Retina (tissue), 1 donor: ENCODE measurements at places on chromosomes 2 and 18.
A peak's percentile ranks its signal among the peaks of the same experiment; 100 is the strongest.

DNA sequence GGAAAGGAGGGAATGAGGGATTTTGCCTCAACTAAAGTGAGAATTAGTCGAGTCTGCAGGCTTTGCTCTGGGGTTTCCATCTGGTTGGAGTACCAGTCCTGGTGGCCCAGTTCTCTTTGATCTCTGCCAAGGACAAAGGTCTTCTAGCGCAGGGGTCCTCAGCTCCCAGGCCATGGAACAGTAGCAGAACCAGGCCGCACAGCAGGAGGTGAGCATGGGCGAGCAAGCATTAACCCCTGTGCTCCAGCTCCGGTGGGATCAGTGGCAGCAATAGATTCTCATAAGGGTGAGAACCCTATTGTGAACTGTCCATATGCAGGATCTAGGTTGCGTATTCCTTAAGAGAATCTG, 23.9 kb downstream of the MTHFD2 start:
- DNase-seq, result no peak

DNA sequence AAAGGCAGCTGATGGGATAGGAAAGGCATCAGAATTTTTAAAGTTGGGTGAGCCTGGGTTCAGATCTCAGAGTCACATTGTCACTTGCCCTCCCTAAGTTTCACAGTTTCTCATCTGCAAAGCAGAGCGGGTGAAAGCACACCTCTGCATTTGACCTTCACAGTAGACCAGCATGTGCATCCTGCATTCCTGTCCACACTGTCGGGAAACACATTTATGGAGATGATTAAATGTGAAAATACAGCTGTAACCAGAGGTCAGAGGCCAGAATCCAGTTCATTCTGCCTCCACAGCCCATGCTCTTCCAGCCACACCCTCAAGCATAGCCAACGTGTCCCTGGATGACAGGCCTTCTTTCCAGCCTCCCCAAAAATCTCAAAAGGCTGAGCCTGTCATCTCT, 392.0 kb upstream of the MYT1L start:
- DNase-seq, result no peak

GRCh38 chr2:106745468-106745867, 140.5 kb downstream of the ST6GAL2 start:
- no peak for DNase-seq

DNA sequence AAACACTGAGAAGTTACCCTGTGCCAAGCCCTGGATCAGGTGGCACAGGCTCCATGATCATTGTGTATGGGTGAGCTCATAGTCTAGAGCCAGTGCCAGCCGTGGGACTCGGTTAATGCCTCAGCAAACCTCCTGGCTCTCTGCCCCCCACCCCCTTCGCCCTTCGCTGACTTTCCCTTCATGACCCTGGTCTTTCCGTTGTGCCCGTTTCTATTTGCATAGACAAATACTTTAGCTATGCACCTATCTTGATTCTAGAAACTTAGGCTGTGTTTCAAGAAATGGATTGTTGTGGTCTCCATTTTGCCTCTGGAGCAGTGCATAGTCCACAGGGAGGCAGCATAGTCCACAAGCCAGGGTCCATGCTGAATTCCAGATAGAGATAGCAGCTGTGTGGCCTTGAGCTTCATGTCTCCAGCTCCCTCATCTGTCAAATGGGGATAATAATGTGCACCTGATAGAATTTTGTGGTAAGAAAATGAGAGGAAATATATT, 44.8 kb upstream of the KDM3A start:
- no peak for DNase-seq

DNA sequence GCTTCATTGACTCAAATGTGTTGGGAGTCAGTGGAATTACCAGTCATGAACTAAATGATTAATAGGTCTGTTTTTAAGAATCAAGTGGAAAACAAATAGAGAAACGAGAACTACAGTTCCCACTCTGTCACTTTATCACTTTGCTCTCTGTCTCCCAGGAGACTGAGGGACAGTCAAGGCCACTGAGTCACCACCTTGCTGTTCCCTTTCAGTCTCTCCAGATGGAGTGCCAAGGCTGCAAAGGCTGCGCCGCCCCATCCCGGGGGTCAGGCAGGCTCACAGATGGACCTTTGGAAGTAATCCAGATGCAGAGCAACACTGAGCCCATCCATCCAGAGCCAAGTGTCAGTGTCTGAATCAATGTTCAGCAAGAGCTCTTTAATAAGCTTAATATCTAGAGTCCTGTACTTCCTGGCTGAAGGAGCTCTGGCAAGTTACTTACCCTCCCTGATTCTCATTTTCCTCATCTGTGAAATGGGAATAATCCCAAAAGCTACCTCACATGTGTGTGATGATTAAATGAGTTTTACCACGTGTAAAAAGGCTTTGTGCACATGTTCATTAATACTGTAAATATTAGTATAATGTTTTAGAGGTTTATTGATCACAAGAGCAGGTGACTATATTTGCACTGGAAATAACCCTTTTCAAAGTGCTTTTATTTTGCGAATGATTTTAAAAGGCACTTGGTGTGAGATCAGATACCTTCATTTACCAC, 43.0 kb upstream of the EFEMP1 start:
- DNase-seq, result no peak

- no peak for DNase-seq
Measured at GRCh38 chr2:233408366-233409285, 54.3 kb downstream of the DGKD start.

GRCh38 chr2:187365315-187365714, 82.7 kb downstream of the CALCRL start:
- DNase-seq, result no peak

DNA sequence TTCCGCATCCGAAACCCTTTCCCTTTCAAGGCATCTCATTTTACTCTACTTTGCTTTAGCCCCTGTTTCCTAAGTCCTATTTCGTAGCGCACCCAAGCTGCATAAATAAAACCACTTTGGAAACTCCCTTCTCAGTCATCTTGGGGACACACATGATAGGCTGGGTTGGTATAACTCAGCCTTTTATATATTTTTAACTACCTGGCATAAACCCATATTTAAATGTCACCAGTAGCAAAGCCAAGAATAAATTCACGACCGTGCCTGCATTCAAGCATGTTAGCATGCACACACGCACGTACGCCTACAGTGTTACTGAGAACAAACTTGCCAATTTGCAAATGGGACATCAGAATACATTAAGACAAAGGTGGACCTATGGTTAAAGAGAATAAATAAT, 564.7 kb upstream of the PIK3C3 start:
- no peak for DNase-seq

GRCh38 chr2:86750240-86750839, 30.2 kb downstream of the RMND5A start:
- DNase-seq, result no peak

GRCh38 chr2:159044804-159045286, 76.4 kb downstream of the TANC1 start:
- DNase-seq, result no peak

- DNase-seq, result peak; percentile 83
Measured at GRCh38 chr18:76274468-76275289, 220.4 kb downstream of the ZNF516 start.

GRCh38 chr18:60804415-60804814, 431.8 kb upstream of the MC4R start:
- no peak for DNase-seq

- DNase-seq, result no peak
Measured at GRCh38 chr2:221400411-221400810, 171.7 kb downstream of the EPHA4 start.

DNA sequence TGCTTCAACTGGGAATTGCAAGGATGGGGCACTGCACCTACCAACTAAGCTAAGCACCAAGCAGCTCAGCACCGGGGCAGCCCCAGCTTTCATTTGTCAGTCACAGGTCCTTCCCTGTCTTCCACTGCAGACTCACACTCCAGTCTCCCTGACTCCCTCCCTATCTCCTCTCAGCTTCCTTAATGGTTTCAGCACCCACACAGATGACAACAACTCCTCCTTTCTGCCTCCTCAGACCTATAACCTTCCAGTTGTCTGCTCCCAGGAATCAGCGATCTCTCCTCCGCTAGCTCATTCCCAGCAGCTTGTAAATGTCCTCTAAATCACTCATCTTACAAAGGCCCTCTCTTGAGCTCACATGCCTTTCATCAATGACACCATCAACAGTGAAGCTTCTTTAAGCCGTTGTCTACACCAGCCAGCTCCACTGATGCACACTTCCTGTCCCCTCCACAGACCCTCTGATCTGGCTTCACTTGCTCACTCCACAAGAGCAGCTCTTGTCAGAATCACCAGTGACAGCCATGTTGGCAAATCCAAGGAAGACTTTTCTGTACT, 32.1 kb downstream of the CLASP1 start:
- DNase-seq, result peak; percentile 15

GRCh38 chr2:211722928-211723327, 815.7 kb downstream of the ERBB4 start:
- no peak for DNase-seq

- DNase-seq, result no peak
Measured at GRCh38 chr2:23556929-23557328, 171.9 kb downstream of the KLHL29 start.

DNA sequence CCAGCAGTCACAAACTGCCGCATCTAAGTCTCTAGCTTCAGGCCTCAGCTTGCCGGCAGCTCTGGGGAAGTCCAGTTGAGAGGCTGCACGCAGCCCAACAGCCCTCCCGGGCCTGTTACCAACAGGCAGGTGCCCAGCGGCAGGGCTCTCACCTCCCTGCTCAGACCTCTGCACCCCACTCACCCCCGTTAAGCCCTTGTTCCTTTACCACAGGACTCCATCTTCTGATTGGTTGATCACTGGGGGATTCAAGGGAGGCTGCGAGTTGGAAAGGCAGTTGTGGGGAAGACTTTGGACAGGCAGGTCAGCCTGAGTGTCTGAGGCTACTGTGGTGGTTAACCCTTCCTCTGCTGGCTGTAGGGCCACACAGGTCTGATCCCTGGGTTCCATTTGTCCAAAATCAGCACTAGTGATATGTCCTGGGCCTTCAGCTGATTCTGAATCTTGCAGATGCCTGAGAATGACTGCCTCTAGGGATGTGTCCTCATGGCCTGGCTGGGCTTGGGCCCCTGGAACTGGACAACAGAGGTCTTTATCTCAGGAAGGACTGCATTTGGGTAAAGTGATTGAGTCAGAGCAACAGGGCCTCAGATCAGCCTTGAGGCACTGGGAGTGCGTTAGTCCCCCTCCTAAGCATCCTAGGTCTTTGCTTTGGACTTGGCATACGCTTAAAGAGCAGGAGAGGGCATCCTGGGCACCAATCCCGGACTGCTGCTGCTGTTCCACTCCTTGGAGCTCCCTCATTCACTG, 88.4 kb downstream of the APOB start:
- no peak for DNase-seq

- DNase-seq, result no peak
Measured at GRCh38 chr18:72720116-72720515, 147.7 kb downstream of the NETO1 start.

- no peak for DNase-seq
Measured at GRCh38 chr18:41099451-41099850, 855.6 kb upstream of the PIK3C3 start.

- DNase-seq, result peak; percentile 34
Measured at GRCh38 chr2:55010149-55010591, 40.1 kb downstream of the RTN4 start.

DNA sequence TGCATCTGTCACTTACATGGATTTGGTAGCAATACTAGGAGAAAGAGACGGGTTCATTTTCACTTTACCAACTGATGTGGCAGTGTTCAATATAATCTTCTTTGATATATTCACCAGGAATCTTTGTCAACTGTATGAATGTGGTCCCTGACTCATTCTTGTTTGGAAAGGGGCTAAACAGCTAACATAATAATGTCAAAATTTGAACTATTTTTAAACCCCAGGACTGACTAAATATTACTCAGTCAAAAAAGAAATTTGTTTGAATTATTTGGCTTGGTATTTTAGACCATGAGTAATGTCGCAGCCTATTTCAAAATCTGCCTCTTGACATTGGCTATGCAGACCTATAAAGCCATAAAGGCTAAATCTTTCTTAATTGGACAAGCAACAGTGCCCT, 413.7 kb upstream of the RGPD4 start:
- no peak for DNase-seq

DNA sequence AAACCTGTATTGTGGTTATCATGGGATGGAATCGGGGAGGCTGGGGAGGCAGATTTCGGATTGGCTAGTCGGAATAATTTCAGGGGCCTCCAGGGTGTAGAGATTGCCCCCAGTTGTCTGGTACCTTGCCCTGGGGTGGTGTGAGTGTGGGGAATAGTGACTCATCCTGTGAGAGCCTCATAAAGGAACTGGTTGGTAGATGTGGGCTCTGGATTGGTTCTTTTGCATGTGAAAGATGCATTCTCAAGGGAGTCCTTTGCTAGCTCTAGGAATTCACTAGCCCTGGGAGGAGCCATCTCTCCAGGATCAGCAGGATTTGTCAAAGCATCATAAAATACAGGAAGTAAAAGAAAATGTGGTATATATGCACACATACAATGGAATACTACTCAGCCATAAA, 331.6 kb downstream of the SETBP1 start:
- DNase-seq, result no peak

- DNase-seq, result no peak
Measured at GRCh38 chr2:235569837-235570236, 76.0 kb downstream of the AGAP1 start.

DNA sequence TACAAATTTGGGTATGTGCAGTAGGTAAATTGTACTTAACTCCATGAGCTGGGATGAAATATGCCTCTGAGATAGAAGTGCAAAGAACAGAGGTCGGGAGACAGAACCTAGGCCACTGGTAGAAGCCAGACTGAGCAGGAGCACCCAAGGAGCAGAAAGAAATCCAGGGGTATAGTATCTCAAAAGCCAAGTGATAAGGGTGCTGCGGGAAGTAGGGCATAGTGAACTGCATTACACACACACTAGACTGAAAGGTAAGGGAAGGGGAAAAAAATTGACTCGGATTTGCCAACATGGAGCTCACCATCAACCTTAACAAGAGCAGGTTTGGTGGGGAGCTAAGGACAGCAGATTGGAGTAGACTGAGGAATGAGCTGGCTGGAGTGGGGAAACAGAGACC, 89.3 kb upstream of the TMEM247 start:
- DNase-seq, result no peak

DNA sequence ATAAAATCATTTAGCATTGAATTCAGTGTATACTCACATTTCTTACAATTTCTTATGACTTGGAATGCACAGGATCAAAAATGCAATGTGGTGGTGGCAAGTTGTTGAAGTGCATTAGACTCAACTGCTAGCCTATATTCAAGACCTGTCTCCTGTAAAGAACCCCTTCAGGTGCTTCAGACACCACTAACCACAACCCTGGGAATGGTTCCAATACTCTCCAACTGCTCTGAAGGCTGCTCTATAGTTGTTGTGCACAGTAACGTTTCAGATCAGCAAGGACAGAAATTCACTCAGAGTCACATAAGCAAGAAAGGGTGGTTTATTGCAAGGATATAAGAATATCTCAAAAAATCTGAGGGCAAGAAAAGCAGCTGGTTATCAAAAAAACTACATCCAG, 6.5 kb downstream of the GKN1 start:
- DNase-seq, result no peak

- no peak for DNase-seq
Measured at GRCh38 chr2:190837420-190837819, 43.2 kb upstream of the GLS start.

- DNase-seq, result no peak
Measured at GRCh38 chr2:149173220-149173619, 134.7 kb downstream of the LYPD6B start.

GRCh38 chr2:188181884-188182283, 109.8 kb upstream of the GULP1 start:
- DNase-seq, result no peak

- DNase-seq, result no peak
Measured at GRCh38 chr2:15147591-15147990, 413.5 kb downstream of the NBAS start.
